ENCODE measurements at places on chromosomes 16 and 17. TPM values are rescaled to one million over a fixed set of nuclear protein-coding genes. Genes with fewer than 3 reads are reported as not detected.

The MYH11 gene
- total RNA-seq: 0.89 TPM

DNA sequence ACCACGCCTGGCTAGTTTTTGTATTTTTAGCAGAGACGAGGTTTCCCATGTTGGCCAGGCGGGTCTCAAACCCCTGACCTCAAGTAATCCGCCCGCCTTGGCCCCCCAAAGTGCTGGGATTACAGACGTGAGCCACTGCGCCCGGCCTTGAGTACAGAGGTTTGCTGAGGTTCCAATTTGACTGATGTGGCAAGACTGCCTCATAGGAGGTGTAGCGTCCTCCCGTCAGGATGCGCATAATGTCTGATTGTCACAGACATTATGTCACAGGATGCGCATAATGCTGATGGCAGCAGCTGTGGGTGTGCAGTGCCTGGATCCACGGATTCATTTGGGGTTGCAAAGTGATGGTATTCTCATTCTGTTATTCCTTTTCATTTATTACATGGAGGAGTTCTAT lies 45.2 kb downstream of the HAPSTR1 start:
- H3K27ac ChIP-seq: no peak overlapping the region
- no peak overlapping the region for H3K4me3 ChIP-seq
- H3K36me3 ChIP-seq: peaks cover 3% of the 10 kb centered on the region
- DNase-seq: no peak
- peaks cover 14% of the 10 kb centered on the region for H3K27me3 ChIP-seq

The MPP3 gene
- 22.9 TPM for total RNA-seq

- no peak overlapping the region for H3K27ac ChIP-seq
- no peaks in the 10 kb centered on the region for H3K4me1 ChIP-seq
- no peak for DNase-seq
- H3K27me3 ChIP-seq: no peaks in the 10 kb centered on the region
These were observed 82.6 kb downstream of the CDK5R1 start for GRCh38 chr17:32569171-32570080.

GRCh38 chr17:48498164-48498850 lies 32.5 kb downstream of the HOXB1 start:
- no peaks in the 10 kb centered on the region for H3K27me3 ChIP-seq
- H3K27ac ChIP-seq: peak overlapping the region; percentile 93
- H3K4me3 ChIP-seq: no peak overlapping the region
- no peaks in the 10 kb centered on the region for H3K36me3 ChIP-seq
- peaks cover 83% of the 10 kb centered on the region for H3K4me1 ChIP-seq

DNA sequence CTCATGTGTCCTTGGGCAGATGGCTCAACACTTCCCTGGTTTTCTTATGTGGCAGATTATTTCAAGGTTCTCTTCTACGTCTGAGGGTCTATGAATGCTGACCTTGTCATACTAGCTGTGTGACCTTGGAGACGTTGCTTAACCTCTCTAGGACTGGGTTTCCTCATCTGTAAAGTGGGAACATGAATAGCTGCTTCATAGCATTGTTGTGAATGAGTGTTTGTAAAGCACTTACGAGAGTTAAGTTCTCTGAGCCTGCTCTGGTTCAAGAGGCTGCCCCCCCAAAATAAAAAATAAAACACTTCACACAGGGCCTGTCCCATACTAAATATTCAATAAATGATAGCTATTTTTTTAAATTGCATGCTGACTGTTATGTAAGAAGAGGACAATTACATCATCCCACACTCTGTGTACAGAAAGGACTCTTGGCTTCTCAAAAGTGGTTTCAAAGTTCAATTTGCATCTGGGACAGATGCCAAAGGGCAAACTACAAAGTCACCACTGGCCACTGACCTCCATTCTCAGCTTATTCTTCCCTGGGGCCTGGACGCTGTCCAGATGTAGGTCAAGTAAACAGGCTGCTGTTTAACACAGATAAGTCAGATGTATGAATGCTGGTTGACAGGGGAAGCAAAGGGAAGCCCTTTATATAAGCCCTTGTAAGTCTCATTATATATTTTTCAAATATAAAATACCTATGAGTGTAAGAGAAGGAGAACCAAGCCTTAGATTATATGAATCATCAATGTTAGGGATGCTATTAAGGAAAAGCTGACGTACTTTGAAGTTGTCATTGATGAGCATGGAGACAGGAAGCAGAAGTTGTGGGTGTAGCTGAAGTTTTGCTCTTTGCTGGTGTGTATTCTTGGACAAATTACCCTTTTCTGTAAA lies 15.4 kb upstream of the NDEL1 start:
- no peak for DNase-seq
- no peak overlapping the region for H3K27ac ChIP-seq
- H3K36me3 ChIP-seq: no peaks in the 10 kb centered on the region
- H3K4me1 ChIP-seq: no peaks in the 10 kb centered on the region
- H3K4me3 ChIP-seq: no peak overlapping the region

All from mesothelial cell of epicardium (in vitro differentiated cells).